Chondrocyte (in vitro differentiated cells): ENCODE measurements at places on chromosomes 6 and 20. TPM values are rescaled to one million over a fixed set of nuclear protein-coding genes. Genes with fewer than 3 reads are reported as not detected.
A peak's percentile ranks its signal among the peaks of the same experiment; 100 is the strongest.

- H3K27me3 ChIP-seq, result no peaks in the 10 kb centered on the region
- H3K36me3 ChIP-seq, result peaks cover 33% of the 10 kb centered on the region
- H3K4me1 ChIP-seq, result peaks cover 35% of the 10 kb centered on the region
- DNase-seq, result no peak
- H3K4me3 ChIP-seq, result no peak overlapping the region
- peak overlapping the region; percentile 93 for H3K27ac ChIP-seq
These were observed 42.8 kb upstream of the DYNLRB1 start for GRCh38 chr20:34473262-34473883.

The SLC13A3 gene
- total RNA-seq, result 2.5 to 2.8 TPM (median 2.8 TPM) in 3 replicates

DNA sequence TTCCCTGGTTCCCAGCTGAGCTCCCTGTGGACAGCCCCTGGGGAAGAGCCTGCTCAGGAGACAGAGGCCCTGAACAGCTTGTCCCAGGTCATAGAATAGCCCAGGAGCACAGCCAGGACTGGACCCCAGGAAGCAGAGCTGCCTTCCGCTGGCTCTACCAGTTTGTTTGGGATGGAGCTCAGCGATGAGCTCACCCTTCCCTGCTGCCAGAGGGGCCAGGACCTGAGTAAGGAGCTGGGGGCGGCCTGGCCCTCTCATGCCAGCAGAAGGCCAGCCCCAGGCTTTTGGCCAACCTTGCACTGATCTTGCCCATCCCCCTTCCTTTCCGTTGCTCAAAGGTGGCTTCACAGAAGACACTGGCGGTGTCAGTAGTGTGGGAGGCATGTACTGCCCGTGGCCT lies 17.5 kb downstream of the MMP24OS start:
- DNase-seq, result no peak
- H3K27ac ChIP-seq, result no peak overlapping the region
- H3K4me1 ChIP-seq, result peaks cover 29% of the 10 kb centered on the region

DNA sequence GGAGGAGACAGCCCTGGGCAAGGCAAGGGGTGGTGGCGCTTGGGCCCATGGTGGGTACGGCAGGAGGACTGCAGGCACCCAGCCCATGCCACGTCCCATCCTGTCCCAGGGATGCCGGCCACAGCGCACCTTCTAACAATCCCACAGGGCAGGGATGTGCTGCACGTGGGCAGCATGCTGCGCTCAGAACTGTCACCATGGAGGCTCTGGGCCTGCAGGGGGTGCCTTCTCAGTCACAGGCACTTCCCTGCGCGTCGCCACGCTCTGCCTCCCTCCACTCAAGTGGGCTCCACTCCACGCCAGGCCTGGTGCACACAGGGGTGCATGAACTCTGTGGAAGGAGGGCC lies 2.4 kb downstream of the CABLES2 start:
- H3K4me1 ChIP-seq, result peaks cover 11% of the 10 kb centered on the region
- H3K36me3 ChIP-seq, result no peaks in the 10 kb centered on the region
- H3K27ac ChIP-seq, result no peak overlapping the region
- H3K27me3 ChIP-seq, result no peaks in the 10 kb centered on the region
- DNase-seq, result no peak
- H3K4me3 ChIP-seq, result no peak overlapping the region

DNA sequence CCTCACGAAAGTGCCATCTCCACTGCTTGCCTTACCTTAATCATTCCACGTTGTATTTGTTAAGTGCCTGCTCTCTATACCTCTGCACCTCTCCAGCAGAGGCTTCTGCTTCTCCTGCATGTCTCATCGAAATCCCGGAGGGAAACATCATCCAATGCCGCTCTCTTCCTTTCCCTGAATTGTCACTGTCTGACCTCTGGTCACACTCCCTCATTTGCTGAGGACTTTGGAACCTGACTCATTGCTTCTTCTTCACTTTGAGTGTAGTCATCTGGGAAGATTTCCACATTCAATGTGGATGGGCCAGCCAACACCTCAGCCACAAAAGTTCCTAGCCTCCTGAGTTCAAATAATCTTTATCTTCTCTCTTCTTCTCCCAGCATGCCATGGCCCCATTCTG lies 78.9 kb upstream of the BEND6 start:
- no peak for DNase-seq
- H3K36me3 ChIP-seq, result peaks cover 4% of the 10 kb centered on the region
- H3K4me1 ChIP-seq, result no peaks in the 10 kb centered on the region
- no peak overlapping the region for H3K27ac ChIP-seq
- no peak overlapping the region for H3K4me3 ChIP-seq

- H3K4me1 ChIP-seq, result no peaks in the 10 kb centered on the region
- H3K27ac ChIP-seq, result no peak overlapping the region
- no peak overlapping the region for H3K4me3 ChIP-seq
- H3K36me3 ChIP-seq, result peaks cover 3% of the 10 kb centered on the region
- H3K27me3 ChIP-seq, result peaks cover 40% of the 10 kb centered on the region
These were observed 23.5 kb upstream of the CDH22 start for GRCh38 chr20:46331611-46332361.

DNA sequence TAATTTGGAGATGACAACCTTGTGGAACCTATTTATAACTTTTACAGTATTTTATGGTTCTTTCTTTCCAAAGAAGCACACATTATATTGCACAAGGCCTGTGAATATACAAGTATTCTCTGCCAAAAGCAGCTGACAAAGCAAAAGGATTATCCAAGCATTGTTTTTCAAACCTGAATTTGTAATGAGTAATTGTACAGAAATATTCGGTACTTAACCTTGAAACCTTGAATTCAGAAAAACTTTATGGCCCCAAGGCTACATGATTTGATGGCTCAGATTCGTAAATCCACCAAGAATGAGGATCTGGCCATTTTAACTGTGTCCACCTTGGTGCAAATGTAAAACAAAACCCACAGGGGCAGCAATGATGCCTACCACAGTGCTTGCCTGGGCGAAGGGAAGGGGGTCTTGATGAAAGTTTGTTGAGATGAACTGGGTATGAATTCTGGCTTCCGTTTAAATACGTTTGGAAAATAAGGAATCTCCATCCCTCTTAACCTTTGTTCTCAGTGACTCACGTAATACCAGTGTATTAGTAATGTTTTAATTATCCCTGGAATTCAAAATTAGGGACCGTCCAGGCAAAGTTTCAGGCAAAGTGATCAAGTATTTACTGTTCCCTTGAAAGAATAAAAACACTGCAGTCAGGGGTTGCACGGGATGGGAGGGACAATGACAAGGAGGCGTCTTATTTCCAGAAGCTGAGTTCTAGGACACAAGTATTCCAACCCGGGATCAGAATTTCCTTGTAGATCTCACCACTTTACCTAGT lies 2.7 kb upstream of the RBM24 start:
- H3K27me3 ChIP-seq, result no peaks in the 10 kb centered on the region
- peak overlapping the region; percentile 28 for H3K27ac ChIP-seq
- peaks cover 38% of the 10 kb centered on the region for H3K4me1 ChIP-seq

- no peaks in the 10 kb centered on the region for H3K36me3 ChIP-seq
- no peak overlapping the region for H3K4me3 ChIP-seq
- DNase-seq, result no peak
- peaks cover 8% of the 10 kb centered on the region for H3K4me1 ChIP-seq
These were observed 97.6 kb upstream of the AKIRIN2 start for GRCh38 chr6:87799651-87800050.

DNA sequence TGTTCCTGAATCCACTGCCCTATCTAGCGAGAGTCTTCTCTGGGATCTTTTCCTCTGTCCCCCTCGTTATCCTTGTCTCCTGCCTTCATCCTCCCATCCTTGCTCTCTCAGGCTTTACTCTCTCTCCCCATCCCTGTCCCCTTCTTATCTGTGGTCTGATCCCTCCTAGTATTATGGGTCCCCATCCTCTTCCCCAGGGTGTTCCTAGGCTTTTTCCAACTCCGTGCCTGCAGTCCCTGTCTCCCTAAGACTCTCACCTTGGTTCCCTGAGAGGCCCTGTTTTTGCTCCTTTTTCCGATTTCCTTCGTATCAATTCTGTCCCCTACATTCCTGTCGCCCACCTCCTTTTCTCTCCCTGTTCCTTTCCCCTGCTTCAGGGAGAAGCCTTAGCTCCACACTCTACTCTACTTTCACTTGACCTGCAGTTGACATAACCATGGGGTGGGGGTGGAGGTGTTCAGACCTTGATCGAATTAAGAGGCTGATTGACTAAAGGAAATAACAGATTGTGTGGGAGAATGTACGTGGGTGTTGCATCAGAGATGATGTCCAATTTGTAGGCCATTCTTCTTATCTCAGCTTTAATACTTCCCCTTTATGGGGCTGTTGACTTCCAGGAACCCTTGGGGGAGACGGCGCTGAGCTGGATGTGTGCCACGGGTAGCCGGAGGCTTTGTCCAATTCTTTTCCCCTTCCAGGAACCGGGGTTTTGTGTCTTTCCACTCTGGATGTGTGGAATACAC lies 905 bp downstream of the PPARD start:
- peaks cover 29% of the 10 kb centered on the region for H3K4me1 ChIP-seq
- H3K27me3 ChIP-seq, result peaks cover 5% of the 10 kb centered on the region
- peak; percentile 56 for DNase-seq
- H3K4me3 ChIP-seq, result peak overlapping the region; percentile 92
- peaks cover 2% of the 10 kb centered on the region for H3K36me3 ChIP-seq

DNA sequence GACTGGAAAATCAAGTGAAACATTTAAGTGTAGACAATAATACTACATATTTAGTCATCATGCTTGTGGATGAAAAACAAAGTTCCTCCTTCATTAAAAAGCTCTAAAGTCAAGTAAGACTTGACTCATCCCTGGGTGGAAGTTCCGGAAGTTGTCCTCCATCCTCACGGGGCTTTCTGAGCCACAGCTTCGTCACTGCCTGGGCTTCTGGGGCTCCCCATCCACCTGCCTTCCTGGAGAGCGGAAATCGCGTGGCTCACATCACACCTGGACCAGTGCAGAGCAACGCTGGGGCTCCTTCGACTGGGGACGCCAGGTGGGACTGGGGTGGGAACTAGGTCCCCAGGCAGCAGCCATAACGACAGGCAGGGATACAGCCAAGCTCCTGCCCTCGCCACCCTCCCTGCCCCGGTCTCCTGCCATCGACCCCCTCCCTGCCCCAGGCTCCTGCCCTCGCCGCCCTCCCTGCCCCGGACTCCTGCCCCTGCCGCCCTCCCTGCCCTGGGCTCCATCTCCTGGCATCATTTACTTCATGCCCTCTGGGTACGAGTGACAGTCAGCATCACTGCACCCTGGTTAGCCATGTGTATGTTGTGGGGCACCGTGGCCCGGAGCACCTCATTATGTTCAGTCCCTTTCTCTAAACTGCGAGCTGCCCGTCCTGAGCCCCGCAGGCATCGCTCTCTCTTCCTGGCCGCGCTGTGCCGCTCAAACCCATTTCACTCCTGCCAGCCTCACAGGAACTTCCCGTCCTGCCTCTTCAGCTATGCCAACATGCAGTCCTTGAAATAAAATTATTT lies 12.9 kb downstream of the THBS2 start:
- no peak overlapping the region for H3K4me3 ChIP-seq
- H3K27ac ChIP-seq, result peak overlapping the region; percentile 66
- no peaks in the 10 kb centered on the region for H3K27me3 ChIP-seq
- DNase-seq, result no peak
- peaks cover 26% of the 10 kb centered on the region for H3K4me1 ChIP-seq

DNA sequence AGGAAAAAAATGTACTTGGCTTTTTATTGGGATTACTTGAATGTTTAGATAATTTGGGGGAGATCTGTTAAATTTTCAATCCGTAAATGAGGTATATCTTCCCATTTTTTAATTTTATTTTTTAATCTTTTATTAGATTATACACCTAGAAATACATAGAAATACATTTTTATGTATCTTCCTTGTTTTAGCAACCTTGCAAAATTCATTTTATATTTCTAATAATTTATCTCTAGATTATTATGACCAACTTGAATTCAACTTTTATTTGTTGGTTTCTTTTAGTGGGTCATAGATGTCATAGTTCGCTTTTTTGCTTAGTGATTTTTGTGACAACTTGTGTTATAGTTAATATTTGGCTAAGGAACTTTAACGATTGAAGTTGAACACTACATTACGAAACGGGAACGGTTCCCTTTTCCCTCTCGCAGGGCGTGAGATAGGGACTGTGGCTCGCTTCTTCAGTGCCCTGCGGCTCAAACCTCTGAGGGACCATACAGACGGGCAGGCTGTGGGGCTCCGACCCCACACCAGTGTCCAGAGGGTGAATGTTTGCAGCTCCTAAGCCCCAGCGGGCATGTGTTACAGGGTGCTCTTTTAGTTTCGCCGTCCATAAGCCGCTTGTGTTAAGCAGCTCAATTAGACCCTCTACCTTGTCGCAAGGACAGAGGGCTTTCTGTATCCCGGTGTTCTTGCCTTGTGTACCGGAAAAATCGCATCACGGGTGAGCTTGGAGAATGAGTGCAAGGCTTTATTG lies 53.8 kb downstream of the PRND start:
- peaks cover 5% of the 10 kb centered on the region for H3K27me3 ChIP-seq
- H3K27ac ChIP-seq, result no peak overlapping the region
- H3K36me3 ChIP-seq, result peaks cover 12% of the 10 kb centered on the region
- no peak for DNase-seq
- no peaks in the 10 kb centered on the region for H3K4me1 ChIP-seq

DNA sequence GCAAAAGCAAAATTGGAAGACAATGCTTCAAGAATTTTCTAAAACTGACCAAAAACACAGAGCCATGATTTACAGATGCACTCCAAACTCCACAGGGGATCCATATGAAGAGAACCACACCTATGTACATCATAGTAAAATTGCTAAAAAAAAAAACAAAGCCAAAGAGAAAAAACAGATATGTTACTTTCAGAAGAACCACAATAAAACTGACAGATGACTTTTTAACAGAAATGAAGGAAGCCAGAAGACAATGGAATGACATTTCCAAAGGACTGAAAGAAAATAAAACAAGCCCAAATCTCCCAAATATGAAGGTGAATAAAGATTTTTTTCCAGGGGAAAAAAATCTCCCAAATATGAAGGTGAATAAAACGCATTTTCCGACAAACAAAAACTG lies 17.5 kb downstream of the TRERF1 start:
- no peak overlapping the region for H3K27ac ChIP-seq
- H3K4me3 ChIP-seq, result no peak overlapping the region
- DNase-seq, result no peak
